ENCODE measurements at places on chromosomes 13 and 19.

- peak; percentile 30 for DNase-seq
Observed at GRCh38 chr13:111241006-111241755, 79.3 kb upstream of the TEX29 start.

DNA sequence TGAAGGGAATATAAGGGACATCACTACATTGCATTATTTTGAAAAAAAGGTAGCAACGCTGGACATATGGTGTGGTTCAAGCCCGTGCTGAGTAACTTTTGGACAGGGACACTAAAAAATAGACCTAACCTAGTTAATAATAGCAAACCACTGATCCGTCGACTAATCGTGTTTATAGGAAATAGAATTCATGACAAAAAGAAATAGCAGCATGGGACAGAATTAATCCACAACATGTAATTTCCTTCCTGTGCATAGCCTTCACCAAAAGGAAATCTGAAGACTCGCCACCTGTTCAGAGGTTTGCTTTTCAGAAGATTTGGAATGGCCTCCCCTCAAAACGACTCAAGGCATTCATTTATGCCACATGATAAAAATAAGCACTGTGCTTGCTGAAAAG lies 128.7 kb downstream of the FGF14 start:
- DNase-seq: no peak

DNA sequence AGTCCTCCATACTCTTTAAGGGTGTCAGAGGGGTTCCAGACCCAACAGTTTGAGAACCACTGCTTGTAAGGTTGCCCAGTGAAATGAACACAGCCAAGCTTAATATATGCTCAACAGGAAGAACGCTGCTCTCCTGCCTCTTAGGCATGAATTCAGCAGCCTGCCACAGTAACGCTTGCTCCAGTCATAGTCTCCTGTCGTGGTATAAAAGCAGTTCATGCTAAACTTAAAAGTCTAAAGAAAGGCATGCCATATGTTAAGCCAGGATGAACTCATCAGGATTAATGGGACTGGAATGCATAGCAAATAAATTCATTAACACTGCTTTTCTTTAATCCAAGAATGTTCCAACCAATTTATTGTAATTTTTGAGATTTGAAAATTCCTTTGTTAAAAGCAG lies 38.7 kb downstream of the SLC7A1 start:
- no peak for DNase-seq

GRCh38 chr19:18717601-18718000 lies 34.1 kb downstream of the CRTC1 start:
- DNase-seq: no peak

GRCh38 chr13:43652760-43653159 lies 134.0 kb downstream of the ENOX1 start:
- peak; percentile 66 for DNase-seq

DNA sequence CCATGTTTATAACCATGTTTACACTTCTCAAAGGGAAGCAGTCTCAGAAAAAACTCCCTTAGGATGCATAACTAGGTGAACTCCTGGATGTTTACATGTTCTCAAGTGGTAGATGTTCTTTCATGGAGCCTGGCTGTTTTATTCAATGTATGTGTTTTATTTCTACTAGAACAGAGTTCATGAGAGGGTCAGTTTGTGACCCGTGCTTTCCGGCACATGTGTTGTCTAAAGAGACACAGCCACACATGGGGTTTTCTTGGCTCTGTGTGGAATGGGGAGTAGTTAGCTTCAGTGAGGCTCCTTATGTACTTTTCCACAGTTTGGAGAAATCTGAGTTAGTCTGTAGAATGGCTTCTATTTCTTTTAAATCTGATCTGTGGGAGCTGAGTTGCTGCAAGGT lies 60.9 kb downstream of the ATP8A2 start:
- peak; percentile 91 for DNase-seq

GRCh38 chr13:63774133-63774532 lies 2358.5 kb upstream of the PCDH20 start:
- no peak for DNase-seq
